MCF 10A (cell line): ENCODE measurements at places on chromosomes 11 and 22. TPM values are rescaled to one million over a fixed set of nuclear protein-coding genes. Genes with fewer than 3 reads are reported as not detected.
A peak's percentile ranks its signal among the peaks of the same experiment; 100 is the strongest.

DNA sequence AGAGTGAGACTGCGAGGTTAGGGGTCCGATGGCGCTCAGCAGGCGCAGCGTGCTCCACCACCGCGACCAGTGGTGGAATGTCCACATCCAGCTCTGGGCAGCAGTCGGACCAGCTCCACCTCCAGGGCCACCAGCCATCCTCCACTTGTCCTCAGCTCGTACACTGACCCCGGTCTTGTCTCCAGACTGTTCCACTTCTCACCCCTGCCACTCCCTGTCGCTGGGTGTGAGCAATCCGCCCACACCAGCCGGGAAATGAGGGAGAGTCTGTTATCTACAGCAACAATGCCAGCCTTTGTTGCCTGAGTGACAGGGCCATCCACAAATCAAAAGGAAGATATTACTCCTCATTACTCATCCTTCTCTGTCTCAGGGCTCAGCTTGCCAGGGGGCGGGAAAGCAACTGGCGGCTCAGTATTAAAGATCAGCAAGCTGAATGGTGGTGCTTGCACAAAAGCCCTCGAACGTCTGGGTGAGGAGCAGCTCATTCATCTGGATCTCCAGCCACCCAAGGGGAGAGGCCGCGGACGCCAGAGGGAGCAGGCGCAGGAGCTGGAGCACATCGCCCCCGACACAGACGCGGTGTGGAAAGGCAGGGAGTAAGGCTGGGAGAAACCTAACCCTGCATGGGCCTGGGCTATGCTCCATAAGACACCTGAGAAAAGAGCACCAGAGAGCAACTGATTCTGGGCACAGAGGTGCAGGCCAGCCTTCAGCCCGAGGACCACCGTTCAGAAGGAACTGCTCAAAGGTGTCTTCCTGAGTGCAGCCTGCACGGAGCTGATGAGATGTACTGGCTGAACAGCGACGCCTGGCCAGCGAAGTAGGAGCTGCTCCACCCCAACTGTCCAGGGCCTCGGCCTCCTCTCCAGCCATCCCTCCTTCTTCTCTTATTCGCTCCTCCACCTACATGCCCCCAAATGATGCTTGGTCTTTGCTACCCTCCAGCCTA is 21.9 kb downstream of the IGSF9B start:
- DNase-seq: peak; percentile 91

DNA sequence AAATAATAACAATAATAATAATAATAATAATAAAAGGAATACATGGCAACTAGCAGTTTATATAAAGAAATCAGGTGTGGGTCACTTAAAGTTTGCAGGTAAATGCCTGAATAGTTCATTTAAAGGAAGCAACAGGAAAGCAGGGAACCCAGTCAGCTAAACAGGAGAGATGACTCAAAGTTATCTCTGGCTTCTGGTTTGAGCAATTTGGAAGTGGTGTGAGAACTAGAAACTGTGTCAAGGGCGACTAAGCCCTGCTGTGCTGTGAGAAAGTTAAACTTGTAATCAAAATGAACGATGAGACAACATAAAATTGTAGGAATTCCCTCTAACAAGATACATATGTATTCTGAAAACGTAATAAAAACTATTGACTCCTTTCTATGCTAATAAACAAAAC is 35.5 kb downstream of the SLC22A9 start:
- DNase-seq: peak; percentile 2

DNA sequence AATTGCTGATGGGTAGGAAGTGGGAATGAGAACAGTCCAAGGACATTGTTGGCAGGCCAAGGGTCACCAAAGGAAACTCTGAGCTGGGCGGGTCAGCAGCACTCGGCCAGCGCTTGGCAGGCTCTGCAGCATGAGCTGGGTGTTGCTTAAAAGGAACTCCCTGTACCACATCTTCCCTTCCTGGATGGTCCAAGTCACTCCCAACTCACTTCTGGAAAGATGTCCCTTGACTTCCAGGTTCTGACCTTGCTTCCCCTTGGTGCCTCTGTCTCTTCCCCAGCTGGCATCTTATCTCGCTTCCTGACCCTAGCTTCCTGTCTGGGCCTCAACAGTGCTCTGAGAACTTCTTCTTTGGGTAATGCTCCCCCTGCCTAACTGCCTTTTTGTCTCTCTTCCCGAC is 24.8 kb upstream of the SWAP70 start:
- DNase-seq: no peak

Gene CCDC73
- 0.09 and 0.17 TPM in 2 replicates for total RNA-seq

GRCh38 chr11:9158898-9159391 is 67.5 kb upstream of the SCUBE2 start:
- DNase-seq: no peak

- peak; percentile 55 for DNase-seq
Observed at GRCh38 chr11:16883174-16883573, 131.0 kb downstream of the PLEKHA7 start.

- no peak for DNase-seq
Observed at GRCh38 chr11:127471662-127472061, 471.1 kb upstream of the KIRREL3 start.

GRCh38 chr22:23240639-23241389 is 60.5 kb downstream of the BCR start:
- DNase-seq: peak; percentile 64

DNA sequence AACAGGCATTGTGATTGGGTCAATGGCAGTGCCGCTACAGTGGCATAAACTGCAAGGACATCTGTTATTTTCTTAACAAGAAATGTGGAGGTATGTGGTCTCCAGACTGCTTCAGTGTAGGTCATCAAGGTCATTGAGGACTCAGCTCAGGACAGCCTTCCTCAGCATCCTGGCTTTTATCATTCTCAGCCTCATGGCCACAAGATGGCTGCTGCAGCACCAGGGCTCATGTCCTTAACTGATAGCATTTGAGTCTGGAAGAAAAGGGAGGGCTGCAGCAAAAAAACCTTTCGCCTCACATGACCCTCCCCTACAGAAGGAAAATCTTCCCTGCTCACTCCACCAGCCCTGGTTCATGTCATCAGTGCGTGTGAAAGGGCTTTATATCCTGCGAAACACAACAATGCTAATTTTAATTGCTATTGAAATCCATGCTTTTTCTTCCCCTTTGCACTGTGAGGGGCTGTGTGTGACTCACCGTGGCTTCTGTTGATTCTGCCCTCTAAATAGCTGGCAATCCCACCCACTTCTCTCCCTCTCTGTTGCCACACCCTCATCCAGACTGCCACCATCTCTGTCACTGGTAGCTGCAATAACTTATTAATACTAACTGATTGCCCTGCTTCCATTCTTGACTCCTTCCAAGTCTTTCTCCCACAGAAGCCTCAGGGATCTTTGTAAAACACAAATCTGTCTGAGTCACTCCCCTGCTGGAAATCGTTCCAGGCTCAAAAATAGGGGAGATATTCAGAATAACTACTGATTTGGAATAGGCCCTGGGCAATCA is 43.8 kb downstream of the CHRDL2 start:
- DNase-seq: peak; percentile 27

GRCh38 chr22:21823740-21824444 is 43.6 kb downstream of the MAPK1 start:
- no peak for DNase-seq
